ENCODE measurements at places on chromosomes 13 and 19.
A peak's percentile ranks its signal among the peaks of the same experiment; 100 is the strongest.

DNA sequence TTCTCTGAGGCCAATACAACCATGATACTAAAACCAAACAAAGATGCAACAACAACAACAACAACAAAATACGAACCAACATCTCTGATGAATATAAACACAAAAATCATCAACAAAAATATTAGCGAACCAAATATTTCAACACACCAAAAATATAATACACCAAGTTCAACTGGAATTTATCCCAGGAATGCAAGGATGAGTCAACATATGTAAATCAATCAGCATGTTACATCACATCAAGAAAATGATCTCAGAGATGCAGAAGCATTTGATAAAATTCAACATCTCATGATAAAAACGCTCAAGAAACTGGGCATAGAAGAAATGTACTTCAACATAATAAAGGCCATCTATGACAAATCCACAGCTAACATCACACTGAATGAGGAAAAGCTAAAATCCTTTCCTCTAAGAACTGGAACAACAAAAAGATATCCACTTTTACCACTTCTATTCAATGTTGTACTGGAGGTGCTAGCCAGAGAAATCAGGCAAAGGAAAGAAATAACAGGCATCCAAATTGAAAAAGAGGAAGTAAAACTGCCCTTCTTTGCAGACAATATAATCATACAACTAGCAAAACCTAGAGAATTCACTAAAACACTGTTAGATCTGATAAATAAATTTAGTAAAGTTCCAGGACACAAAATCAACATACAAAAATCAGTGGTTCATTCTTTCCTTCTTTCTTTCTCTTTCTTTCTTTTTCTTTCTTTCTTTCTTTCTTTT, 2448.7 kb upstream of the PCDH20 start:
- DNase-seq = no peak

- no peak for DNase-seq
Observed at GRCh38 chr13:28282451-28282850, 144.1 kb downstream of the PAN3 start.

DNA sequence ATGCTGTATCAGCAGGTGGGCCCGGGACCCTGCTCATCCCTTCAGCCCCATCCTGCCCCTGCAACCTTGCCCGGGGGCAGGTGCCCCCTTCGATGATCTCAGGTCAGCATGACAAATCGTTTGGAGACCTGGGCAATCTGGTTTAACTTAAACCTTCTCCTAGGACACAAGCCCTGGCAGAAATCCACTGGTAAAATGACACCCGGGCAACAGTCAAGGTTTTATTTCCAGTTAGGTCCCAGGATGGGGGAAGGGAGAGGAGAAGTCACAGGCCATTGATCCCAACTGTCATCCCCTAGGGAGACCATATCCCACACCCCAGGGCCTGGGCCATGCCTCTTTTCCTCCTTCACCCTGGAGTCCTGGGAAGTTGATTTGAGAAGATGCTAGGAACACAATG, 1.8 kb upstream of the PLIN5 start:
- DNase-seq = no peak

- DNase-seq = no peak
Observed at GRCh38 chr13:98930151-98930591, 47.7 kb downstream of the DOCK9 start.

DNA sequence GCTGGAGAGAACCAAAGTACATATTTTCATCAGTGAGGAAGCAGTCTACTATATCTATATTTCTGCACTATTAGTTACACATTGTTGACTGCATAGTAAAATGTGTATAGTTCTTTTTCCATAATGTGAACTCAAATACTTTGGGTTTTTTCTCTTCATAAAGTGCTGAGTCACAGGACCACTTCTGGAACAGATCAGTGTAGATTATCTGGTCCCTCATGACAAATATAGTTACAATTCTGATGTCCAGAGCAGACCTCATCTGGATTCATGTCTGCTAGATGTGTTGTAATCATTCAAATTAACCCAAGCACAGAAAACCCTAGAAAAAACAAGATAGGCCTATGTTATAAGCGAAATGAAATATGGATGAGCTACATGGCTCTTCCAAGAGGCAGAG, 171.4 kb downstream of the SUCLA2 start:
- peak; percentile 45 for DNase-seq

GRCh38 chr13:76307142-76307541, 579.1 kb downstream of the KCTD12 start:
- peak; percentile 38 for DNase-seq

- DNase-seq = no peak
Observed at GRCh38 chr19:31589109-31589508, 239.9 kb upstream of the TSHZ3 start.

- no peak for DNase-seq
Observed at GRCh38 chr13:30738526-30739236, 3.3 kb downstream of the ALOX5AP start.

- DNase-seq = peak; percentile 38
Observed at GRCh38 chr13:75870397-75870903, 234.3 kb downstream of the LMO7 start.

All from fibroblast of villous mesenchyme (primary cell).